Esophagus squamous epithelium (tissue), 5 donors: ENCODE measurements at places on chromosomes 3 and 15.

- DNase-seq: no peak
Measured at GRCh38 chr15:50117431-50118027, 1.5 kb downstream of the ATP8B4 start.

DNA sequence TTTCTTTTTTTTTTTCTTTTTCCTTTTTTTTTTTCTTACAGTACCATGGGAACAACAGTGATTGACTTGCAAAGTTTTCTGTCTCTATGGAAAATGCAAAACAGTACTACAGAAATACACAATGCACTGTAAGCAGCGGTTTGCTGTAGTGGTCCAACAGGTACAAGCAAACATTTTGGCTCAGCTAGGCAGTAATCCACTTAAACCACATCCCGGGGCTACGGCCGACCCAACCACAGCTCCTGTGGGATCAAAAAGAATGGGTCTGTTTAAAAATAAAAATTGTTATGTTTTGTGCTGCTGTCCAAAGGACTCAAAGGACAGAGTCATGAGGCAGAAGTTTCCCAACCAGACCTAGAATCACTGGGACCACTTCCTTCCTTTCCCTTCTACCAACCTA is 667.1 kb upstream of the ADAMTS9 start:
- no peak for DNase-seq

DNA sequence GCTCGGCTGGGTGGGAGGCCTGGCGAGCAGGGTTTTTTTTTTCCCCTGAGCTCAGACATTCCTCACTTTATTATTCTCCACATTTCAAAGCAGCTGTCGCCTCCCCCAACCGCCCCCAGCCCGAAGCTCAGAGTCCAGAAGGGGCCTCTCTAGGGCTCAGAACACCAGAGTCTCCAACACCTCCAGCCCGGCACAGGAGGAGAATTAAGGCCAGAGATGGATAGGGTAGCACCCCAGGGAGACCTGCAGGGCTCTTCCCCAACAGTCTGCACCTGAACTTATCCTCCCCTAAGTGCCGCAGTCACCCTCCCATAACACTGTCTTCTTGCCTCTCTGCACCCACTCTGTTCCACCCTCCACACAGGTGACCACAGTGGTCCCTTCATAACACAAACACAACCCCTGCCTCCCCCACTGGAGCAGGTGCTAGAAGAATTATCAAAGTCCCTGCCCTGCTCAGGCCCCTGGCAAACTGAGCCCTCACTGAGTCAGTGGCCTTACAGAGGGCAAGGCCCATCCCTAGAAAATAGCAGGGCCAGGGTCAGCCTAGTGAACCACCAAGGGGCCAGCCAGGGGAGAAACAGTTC is 14.1 kb downstream of the MYL3 start:
- DNase-seq: no peak

DNA sequence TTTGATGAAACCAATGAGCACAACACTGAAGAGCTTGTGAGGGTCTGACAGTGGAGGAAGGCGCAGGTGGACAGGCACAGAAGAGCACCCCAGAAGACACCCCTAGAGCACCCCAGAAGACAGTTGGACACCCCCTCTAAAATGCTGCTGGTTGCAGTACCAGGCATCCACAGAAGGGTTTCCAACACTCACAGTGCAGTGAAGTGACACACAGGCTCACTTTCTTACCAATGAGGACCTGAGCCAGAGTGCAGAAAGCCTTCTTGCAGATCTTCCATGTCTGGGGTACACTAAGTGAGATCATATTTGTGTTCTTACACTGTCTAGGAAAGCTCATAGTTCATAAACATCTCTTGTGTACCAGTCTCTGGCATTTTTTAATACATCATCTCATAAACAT is 27.6 kb downstream of the CCNL1 start:
- no peak for DNase-seq

GRCh38 chr3:65996589-65996988 is 42.1 kb downstream of the MAGI1 start:
- DNase-seq: no peak

DNA sequence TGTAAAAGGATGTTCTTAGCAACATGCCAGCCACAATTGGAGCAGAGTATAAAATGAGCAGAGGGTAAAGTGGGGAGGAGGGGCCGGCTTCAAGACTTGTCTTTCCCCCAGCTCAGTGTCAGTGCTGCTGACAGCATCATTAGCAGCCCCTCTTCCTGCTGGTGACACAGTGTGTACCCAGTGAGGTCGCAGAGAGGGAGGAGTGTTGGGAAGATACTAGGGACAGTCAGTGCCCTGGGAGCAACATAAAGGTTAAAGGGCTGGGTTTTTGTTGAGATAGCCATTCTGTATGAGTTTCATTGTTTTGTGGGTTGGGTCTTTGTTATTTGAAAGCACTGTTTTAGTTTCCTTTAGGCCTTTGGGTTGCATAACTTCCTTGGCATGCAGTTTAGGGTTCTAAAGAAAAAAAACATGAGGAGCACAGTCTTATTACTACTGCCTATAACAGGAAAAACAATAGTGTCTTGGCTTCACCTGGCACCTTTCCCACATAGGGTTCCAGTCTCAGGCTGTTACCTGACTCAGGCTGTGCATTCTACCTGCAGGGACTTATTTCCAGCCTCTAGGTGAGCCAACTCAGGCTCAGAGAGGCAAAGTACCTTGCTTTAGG is 94.1 kb upstream of the SKOR1 start:
- no peak for DNase-seq

- DNase-seq: no peak
Measured at GRCh38 chr3:124492824-124493223, 237.4 kb upstream of the UMPS start.

DNA sequence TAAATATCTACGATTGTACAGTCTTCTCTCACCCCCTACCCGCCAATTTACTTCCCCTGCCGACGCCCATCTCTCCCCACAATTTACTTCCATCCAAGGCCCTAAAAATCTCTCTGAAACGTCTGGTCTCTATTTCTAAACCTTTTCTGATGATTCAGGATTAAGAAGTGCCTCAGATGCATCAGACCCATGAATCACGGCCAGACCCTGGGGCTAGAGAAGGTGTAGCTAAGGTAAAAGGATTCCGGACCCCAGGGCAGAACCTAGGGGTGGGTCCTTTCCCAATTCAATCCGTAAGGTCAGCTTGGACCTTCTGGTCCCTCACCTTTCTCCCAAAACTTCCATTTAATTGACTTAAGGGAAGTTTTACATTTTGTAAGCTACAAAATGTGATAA is 46.4 kb downstream of the LRIG1 start:
- no peak for DNase-seq

GRCh38 chr3:15831927-15832326 is 34.1 kb upstream of the ANKRD28 start:
- DNase-seq: no peak

DNA sequence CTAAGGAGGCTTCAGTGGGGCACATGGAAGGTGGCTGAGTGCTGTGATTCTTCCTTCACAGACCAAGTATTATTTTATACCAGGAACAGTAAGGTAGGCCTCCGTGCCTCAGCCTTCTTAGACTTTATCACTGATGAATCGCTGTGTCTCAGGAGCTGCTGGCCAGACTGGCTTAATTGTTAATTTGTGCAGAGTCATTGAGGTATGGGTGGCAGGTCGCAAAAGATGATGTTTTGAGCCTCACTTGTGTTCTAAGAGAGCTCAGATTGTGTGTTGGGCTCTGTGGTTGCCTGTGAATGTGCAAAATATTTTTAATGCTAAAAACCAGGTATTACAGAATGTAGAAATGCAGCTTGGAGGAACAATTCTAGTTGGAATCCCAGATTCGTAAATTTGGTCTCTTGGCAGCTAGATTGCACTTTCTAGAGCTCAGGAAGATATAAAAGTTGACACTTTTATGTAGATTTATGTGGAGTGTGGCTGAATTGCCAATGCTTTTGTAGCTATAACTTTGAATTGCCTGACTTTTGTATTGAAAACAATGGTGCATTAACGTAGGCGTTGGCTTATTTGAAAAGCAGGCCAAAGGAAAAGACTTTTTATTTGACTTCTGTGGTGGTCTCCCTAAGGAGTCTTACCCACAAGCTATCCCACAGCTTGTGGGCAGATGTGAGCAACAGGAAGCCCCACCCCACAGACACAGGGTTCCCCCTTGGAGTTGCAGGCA is 53.4 kb downstream of the LARS2 start:
- DNase-seq: no peak

DNA sequence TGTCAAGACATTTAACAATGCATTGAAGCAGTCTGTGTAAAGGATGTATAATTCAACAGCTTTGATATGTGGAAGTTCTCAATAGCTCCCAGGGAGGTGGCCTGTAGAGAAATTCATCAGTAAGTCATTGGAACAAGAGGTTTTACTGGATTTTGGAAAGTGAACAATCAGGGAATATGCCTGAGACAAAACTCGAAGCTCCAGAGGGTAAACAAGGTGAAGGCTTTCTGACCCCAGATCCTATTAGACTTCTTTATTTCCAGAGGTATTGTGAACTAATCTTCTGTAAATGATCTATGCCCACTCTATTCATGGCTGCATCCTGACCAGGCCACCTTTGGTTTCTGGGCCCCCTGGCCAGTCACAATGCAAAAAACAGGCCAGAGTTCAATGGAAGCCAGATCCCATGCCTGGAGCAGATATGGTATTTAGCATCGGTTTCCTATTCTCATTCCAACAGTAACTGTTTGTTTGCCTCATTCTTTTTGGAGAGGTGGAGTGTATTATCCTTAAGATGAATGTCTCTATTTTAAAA is 177.3 kb downstream of the SATB1 start:
- no peak for DNase-seq

- DNase-seq: no peak
Measured at GRCh38 chr3:179015551-179016020, 56.0 kb downstream of the ZMAT3 start.

DNA sequence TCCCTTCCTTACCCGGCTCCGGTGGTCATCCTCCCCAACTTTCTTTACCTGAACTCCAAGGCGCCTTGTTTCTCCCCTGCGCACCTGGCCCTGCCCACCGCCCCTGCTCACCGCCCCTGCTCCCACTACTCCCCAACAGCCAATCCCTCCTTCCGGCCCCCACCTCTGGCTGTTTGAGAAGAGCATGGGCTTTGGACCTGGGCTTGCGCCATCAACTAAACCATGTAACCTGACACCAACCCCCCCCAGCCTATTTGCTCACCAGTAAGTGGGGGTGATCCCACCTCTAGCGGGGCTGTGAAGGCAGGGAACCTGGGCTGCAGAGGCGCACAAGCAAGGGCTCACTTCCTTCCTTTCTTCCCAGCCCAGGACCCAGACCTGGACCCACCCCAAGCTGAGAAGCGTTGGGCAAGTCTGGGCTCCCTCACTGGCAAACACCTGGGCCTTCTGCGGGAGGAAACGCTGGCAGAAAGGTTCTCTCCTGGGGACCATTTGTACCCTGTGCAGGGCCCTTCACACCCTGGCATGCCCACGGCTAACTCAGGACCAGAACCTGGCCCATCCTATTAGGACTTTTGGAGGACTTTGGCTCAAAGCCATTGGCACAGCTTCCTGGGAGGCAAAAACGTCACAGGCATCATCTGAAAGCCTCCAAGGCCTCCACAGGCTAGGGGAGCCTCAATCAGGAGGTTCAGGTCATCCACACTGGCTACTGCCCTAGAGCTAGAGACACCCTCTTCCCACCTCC is at the start of gene PLXNB1:
Gene PLXNB1 (minus strand): TSS at position 127 of the 748 bp plus-strand sequence. CDS start 5,475 bp downstream, outside the sequence.
- peak; percentile 24 for DNase-seq

- DNase-seq: no peak
Measured at GRCh38 chr3:7309641-7310102, 448.8 kb downstream of the GRM7 start.

GRCh38 chr3:59263152-59263551 is 213.3 kb upstream of the CFAP20DC start:
- no peak for DNase-seq

- DNase-seq: no peak
Measured at GRCh38 chr3:169966951-169967915, 626 bp downstream of the SEC62 start.

DNA sequence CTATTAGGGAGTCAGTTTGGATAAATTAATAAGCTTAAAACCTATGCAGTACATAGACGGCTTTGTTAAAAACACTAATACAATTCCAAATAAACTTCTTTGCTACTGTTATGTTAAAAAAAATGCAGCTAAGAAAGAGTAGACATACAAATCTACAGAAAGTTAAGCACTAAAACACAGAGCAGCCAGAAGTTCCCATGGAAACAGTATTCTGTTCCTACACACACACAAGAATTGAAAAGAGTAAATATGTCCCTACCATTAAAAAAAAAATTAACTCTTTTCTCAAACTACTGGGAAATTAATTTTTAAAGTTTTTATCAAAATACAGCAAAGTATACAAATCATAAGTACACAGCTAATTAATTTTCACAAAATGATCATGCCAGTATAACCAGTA is 71.6 kb downstream of the CLASP2 start:
- DNase-seq: no peak

DNA sequence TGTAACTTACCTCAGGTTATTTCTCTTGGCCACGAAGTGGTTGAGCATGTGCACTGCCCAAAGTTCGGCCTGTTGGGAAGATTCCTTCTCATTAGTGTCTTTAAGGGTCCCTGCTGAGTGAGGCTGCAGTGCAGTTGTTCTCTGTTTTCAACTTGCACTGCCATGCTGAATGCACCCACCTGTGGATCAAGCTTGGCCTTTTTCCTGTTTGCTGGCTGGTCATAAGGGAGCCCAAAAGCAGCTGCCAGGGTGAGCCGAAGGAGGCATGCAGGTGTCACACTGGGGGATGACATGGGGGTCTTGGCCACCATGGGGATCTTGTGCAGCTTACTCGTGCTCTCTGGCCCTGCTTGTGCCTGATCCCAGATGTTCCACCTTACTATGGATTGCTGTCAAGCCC is 46.1 kb upstream of the RAF1 start:
- no peak for DNase-seq

GRCh38 chr3:178367817-178368617 is 168.2 kb upstream of the KCNMB2 start:
- no peak for DNase-seq

GRCh38 chr3:11624161-11624560 is 19.6 kb downstream of the VGLL4 start:
- DNase-seq: no peak

GRCh38 chr3:58948018-58948417 is 101.8 kb downstream of the CFAP20DC start:
- no peak for DNase-seq

DNA sequence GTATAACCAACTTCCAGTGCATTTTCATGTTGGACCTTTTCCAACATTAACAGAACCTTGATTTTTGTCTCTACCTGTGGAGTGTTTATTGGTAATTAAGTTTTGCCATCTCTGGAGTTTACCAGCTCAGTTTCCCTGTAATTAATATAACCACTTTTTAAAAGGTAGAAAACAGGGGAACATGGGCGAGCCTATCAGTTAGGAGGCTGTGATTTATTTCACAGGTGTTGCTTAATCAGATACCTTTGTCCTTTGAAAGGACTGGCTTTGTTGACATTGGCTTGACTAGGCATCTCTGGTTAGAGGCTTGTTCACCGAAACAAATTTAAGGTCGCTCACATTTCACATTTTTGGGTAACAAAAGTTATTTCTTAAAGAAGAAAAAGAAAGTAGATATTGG is 622 bp downstream of the NAALADL2 start:
- no peak for DNase-seq

- DNase-seq: no peak
Measured at GRCh38 chr3:192481638-192482037, 245.7 kb downstream of the FGF12 start.

- no peak for DNase-seq
Measured at GRCh38 chr3:161043336-161044035, 61.7 kb downstream of the B3GALNT1 start.

- DNase-seq: no peak
Measured at GRCh38 chr3:151753846-151754245, 20.1 kb downstream of the AADACL2 start.
